Stimulated activated CD8-positive, alpha-beta memory T cell treated with anti-CD3 and anti-CD28 coated beads, Interleukin-15, amount 100 ng/mL, for 24 hours (primary cell): ENCODE measurements at places on chromosomes 5 and 9.

DNA sequence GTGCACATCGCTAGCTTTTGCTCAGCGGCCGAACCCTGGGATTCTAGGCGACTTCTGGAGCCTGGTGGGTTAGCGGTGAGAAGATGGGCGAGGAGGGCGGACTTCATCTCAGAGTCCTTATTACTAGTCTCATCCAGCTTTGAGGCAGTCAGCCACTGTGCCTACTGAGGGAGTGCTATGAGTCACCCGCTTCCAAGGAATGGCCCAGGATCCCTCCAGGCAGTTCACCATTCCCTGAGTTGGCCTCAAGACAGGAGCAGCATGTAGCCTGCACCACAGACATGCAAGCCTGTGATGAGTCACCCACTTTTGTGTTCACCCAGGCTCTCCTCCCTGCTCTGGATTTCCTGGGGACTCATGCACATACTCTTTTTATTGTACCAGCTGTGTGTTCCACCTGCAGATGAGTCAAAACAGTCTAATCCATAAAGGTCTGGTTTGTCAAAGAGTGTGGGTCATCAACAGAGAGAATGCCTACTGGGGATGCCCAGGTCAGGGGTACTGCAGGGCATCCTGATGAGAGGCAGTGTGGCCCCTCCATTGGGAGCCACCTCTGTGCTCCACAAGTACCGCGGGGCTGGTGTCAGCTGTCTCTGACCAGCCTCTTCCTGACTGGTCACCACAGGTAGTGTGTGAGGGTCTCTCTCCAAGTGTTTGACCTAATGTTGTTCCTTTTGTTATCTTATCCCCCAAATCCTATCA, 20.2 kb downstream of the SLC22A5 start:
- no peak for DNase-seq

DNA sequence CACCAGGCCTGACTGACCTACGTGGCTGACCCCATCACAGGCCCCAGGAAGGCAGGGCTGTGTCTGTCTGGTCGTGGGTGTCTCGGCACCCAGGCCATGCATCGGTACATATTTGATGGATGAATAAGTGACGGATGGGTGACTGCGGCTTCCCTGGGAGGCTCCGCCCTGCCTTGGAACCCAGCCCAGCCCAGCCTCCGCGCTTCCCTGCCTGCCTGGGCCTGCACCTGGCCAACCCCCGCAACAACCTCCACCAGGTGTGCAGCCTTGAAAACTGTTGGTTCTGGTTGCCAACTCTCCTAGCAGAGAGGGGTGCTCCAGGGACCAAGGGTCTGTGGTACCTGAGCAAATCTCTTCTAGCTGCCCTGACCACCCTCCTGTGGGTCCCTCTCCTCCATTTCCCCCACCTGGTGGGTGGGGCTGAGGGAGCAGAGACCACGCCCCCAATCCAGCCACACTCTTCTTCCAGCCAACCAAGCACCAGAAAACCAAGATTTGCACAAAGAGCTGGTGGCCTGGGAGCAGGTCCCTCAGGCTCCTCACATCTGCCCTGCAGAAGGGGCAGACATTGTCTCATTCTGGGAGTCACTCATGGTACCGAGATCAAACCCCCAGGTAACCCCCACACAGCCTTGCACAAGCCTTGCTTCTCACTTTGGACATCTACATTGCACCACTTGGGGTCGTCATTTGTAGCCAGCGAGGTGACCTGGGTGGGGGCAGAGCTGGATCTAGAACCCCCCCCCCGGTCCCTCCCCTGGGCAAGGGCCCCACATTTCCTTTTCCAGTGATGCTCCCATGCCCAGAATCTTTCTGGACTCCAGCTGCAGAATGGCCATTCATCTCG, 100.6 kb upstream of the IER5L start:
- no peak for DNase-seq

GRCh38 chr9:125479846-125480615, 218.4 kb downstream of the GAPVD1 start:
- no peak for DNase-seq

DNA sequence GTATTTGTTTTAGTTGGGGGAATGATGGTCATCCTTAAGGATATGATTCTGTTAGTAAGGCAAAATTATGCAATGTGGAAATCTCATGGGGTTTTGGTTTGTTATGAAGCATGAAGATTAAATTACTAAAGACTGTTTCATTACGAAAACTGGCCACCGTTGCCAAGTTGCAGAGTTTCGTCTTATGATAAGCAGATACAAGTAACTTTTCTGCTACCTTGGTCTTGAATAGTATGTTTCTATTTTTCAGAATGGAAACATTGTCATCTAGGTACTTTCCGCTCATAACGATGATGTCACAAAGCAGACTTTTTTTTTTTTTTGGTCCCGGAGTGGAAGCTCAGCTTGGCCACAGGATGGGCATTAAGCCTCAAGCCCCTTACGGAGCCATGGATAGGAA, 4.2 kb downstream of the CCNI2 start:
- no peak for DNase-seq

DNA sequence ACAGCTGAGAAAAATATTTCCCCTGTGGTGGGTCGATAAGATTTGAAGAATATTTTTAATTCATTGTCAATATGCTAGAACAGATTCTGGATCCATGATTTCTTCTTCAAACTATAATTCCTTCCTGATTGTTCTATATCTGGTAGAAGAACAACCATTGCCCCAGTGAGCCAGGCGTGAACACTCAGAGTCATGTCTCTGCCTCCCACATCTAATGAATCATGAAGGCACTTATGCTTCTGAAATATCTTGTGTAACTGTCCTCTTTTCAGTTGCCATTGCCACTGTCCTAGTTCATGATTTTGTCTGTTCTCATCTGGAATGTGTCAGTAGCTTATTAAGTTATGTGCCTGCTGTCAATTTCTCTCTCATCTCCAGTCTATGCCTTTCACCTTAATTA, 40.0 kb downstream of the GABRG2 start:
- DNase-seq: no peak

- DNase-seq: no peak
Observed at GRCh38 chr5:128228008-128228407, 144.4 kb downstream of the SLC12A2 start.

GRCh38 chr5:100950985-100951384, 47.9 kb upstream of the ST8SIA4 start:
- DNase-seq: no peak

- DNase-seq: no peak
Observed at GRCh38 chr5:74146796-74147195, 493.7 kb downstream of the ENC1 start.

DNA sequence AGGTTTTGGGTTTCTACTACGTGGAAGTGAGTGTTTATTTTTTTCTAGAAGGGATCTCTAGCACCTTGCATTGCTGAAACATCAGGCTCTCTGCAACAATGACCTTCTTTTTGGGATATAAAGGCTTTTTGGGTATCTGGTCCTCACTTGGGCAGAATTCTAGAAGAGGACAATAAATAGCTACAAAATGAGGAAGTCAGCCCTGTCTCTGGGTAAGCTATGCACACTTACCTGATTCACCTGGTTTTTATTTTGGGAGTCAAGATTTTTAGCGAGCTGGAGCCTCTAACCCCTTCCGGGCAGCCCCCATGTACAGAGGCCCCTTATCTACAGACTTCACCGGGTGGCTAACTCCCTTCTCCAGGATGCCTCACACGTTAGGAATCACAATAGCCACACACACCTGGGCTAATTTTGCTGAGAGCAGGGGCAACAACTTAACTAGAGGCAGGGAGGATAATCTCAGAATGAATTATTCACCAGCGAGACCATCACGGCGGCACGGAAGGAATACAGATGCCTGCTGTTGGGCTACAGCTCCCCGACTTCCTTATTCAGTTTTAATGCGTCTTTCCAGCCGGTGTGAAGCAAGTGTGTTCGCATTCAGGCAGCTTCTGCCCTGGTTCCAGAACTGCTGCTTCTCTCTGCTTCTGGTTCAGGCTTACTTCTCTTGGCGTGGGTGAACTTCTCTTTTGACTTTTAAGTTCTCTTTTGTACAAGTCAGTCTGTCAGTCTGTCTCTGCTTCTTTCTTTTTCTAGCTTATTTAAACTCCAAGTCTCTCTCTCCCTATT, 341.0 kb upstream of the PANK3 start:
- DNase-seq: no peak

GRCh38 chr9:137000177-137000930, 4.0 kb upstream of the CLIC3 start:
- no peak for DNase-seq

- no peak for DNase-seq
Observed at GRCh38 chr5:27479859-27480258, 441.5 kb upstream of the CDH9 start.

GRCh38 chr5:131491749-131492148, 143.3 kb downstream of the RAPGEF6 start:
- DNase-seq: no peak

DNA sequence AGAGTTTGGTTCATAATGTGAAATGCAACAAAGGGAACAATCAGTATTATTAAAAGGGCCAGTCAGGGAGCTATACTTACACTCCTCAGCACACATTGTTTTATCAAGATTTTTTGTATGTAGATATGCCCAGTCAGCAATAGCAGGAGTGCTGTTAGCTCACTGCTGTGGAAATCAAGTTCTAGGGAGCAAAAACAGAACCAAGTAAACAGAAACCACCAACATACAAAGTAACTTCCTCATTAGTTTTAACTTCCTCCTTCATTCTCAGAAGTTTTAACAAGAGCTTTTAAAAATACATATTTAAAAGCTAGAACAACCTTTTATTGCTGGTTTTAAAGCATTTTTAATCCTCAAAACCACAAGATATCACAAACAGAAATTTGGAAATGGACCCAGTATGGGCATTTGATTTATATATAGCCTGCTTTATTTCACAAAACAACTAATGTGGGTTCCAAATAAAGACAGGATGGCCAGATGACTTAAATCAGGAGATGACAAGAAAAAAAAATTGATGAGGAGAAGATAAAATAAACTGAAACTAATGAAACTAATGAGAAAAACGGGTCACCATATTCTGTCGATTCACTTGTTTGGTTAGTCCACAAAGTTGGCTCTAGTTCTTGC, 178.5 kb downstream of the ADAMTS12 start:
- DNase-seq: no peak

DNA sequence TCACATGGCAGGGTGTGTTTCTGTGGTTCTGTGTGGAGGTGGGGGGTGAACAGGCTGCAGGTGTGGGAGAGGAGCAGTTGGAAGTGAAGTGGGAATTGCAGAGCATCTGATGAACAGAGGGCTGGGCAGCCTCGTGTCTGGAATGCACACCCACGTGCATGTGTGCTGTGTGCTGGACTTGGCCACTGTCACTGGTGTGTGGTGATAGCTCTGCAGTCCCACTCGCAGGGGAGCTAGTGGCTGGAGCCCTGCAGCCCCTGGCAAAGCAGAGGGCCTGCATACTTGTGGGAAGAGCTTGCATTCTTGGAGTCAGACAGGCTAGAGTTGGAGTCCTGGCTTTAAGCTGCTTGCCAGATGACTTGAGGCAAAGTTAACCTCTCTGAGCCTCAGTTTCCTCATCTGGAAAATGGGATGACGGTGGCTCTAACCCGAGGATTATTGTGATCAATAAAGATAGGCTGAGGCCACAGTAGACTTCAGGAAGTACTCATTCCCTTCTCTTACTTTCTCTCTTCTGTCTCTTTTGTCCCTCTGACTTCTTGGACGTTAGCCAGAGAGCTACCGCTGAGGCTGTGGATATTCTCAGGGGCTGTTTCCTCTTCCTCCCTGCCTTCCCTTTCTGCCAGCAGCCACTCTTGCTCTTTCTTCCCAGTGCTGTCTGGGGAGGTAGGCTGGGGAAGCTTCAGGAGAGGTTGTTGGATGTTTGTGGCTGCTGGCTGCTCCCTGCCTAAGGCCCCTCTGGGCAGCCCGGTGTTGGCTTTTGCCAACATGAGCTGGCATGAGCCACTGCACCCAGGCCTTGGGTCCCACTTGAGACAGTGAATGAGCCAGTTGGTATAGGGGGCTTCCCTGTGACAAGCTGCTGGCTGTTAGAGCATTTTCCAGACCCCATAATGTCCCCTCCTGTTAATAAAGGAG, 18.3 kb downstream of the PSAT1 start:
- no peak for DNase-seq

DNA sequence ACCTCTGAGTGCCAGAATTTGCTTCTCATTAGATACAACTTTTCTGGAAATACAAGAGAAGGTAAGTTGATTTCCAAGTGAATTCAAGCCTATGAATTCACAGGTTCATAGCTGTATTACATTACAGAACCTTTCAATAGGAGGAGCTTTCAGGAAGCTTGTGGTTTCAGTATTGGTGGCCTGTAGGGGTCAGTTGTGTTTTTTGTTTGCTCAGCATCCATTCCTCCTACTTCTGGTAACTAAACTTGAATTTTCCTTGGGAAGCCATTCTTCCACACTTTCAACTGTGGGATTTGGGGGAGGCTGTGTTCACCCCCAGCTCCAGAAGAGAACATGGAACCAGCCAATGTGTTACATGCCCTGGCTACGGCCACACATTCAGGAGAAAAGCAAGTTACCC, 5.6 kb upstream of the CYSTM1 start:
- DNase-seq: no peak

DNA sequence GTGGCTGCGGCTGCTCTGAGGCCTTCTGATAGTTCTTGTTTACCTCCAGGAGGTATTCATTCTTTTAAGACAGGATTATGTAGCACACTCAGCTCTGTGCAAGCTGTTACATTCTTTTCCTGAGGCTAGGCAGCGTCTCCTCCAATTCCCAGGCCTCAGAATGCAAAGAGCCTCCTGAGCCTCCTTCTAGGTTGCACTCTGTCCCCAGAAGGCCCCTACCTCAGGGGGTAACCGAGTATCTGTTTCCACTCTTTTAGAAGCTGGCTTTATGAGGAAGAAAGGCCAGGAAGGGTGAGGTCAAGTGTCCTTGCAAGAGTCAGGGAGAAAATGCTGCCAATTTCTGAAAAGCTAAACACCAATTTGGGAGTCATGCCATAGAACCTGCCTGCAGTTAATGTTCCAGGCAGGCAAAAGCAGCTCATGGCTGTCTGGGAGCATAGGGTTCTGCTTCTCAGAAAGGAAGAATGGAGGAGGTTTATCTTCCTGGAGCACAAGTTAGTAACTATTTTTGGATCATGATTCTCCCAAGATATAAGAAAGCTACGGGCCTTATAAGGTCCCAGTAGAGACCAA, 178.9 kb downstream of the SEMA6A start:
- DNase-seq: no peak

DNA sequence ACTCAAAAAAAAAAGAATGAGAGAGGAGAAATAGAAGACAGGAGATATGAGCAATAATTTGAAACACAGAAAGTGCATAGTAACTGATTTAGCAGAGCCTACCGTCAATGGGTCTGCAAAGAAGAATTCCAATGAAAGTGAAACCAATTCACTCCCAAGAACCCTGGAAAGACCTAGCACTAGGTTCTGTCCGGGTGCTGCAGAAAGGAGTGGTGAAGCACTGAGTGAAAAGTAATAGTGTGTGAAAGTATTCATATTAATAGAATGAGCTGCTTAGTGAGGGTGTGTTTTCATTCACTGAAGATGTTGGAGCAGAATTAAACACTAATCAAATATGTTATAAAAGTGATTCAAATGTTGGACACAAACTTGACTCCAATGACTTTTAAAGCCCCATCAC, 51.3 kb upstream of the SLC30A5 start:
- DNase-seq: no peak

- no peak for DNase-seq
Observed at GRCh38 chr5:154899151-154899816, 38.7 kb downstream of the GEMIN5 start.

DNA sequence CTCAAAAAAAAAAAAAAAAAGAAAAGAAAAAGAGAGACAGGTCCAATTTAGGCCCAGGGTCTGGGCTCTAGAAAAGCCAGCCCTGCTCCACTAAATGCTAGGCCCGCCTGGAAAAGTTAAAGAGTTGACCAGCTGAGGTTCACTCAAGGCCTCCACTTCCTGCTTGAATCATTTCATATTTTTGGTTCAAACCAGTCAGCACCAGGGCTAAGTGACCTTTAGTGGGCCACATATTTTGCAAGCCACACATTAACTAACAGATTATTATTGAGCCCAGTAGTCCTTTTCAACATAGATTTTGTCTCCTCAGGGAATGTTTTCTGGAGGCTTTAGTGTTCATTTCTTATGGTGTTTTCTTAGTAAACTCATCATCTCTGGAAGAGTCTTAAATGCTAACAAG, 156.6 kb downstream of the TLR4 start:
- DNase-seq: no peak
